Kidney (tissue), 22 donors: ENCODE measurements at places on chromosomes 12 and 14. TPM values are rescaled to one million over a fixed set of nuclear protein-coding genes. Genes with fewer than 3 reads are reported as not detected.

GPR137C gene
- 0.54 TPM for total RNA-seq

ACRBP gene
- 3.4 TPM for total RNA-seq

KRT73 gene
- not detected for total RNA-seq

KRT75 gene
- total RNA-seq, result not detected

ASCL4 gene
- not detected for total RNA-seq

OTX2 gene
- not detected for total RNA-seq

HOXC13 gene
- not detected for total RNA-seq

REM2 gene
- total RNA-seq, result 0.63 TPM

SIX6 gene
- total RNA-seq, result not detected

NTS gene
- total RNA-seq, result 0.82 TPM

RFX4 gene
- not detected for total RNA-seq

MYF5 gene
- not detected for total RNA-seq

GPX2 gene
- total RNA-seq, result 8.4 TPM

MSI1 gene
- 1.3 TPM for total RNA-seq

DNA sequence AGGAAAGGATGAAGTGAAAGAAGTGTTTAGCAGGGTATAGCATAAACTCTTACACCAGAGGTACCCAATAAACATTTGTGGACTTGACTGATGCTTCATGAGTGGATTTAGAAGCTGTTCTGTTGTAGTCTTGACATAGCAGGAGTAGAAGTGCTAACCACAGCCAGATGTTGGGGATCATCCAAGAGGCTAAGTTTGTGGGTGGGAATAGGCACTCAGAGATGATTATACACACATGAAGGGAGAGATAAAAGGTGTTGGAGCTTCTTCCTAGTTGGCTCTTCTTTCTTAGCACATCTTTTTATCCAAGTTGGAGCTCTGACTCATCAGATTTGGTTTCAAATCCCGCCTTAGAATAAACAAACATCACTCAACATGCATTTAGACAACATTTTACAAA, 166.7 kb upstream of the E2F7 start:
- DNase-seq, result no peak

DNA sequence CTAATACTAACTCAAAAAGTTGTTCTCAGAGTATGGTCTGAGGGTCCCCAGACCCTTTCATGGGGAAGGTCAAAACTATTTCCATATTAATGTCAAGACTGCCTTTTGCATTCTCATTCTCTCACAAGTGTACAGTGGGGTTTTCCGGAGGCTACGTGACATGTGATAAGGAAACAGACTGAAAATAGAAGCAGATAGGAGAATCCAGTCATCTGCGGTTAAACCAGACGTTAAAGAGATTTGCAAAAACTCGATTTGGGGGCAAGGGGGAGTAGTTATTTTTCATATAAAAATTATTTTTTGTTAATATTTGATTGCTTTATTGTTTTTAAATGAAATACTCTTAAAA, 1.0 kb upstream of the NAP1L1 start:
- no peak for DNase-seq

GRCh38 chr12:116497051-116497591, 62.1 kb upstream of the MAP1LC3B2 start:
- DNase-seq, result peak; percentile 43

- no peak for DNase-seq
Measured at GRCh38 chr12:109559200-109559505, 14.2 kb downstream of the MMAB start.

- DNase-seq, result no peak
Measured at GRCh38 chr14:92439537-92440344, 73.8 kb upstream of the RIN3 start.

GRCh38 chr14:75303381-75303789, 24.8 kb downstream of the FOS start:
- peak; percentile 87 for DNase-seq

DNA sequence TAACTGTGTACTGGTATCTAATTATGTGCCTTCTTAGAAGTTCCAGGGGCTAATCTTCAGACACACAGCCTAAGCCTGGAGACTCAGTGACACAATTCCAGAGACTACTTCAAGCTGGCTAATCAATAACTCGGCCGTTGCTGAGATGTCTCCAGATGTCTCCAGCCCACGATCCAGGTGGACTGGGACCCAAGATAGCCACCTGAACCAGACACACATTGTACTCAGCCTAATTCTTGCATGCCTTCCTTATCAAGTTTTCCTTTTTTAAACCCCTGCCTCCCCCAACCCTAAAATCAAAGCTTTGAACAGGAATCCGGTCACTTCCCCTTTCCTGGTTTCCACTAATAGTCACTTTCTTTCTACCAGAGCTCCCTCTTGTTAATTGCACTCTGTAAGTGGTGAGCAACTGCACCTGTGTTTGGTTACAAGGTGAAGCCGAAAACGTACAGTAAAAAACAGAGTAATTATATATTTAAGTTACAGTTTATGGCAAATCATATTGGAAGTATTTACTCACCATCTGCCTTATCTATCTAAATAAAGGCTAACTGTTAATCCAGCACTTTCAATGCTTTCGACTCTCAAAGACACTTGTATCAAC, 39.8 kb upstream of the PTGDR start:
- no peak for DNase-seq

- peak; percentile 85 for DNase-seq
Measured at GRCh38 chr14:64878837-64879634, 671 bp downstream of the SPTB start.

- DNase-seq, result no peak
Measured at GRCh38 chr14:69858801-69859200, 20.4 kb upstream of the SMOC1 start.

DNA sequence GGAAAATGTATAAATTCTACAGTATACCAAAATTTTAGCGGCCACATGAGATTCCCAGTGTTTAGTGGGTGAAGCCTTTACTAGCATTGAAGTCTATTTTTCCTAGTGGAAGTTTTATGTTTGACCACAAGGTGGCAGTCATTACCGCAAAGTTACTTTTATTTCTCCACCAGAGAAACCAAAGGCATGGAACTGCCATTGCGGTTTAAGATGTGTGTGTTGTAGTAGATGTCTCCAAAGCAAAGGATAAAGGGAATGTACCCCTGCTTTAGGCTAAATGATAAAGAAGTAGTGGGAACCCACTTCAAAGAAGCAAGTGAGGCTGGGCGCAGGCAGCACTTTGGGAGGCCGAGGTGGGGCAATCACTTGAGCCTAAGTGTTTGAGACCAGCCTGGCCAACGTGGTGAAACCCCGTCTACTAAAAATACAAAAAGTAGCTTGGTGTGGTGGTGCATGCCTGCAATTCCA, 140.5 kb downstream of the PRKCH start:
- peak; percentile 89 for DNase-seq

DNA sequence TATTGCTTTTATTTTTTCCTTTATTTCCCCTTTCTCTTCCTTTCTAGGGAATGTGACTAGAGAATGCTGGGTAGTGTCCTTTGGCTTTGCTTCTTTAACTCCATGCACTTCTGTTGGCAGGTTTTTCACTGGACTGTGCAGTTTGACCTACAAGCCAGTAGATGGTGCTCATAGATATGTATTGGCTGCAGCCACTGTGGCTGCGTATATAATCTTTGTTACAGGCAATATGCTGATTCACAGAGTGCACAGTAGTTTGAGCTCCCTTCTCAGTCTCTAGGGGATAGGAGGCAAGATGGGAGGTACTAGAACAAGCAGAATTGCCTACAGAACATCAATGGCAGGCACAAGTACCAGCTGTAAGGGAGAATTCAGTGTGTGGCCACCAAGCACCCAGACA, 503.5 kb downstream of the LRFN5 start:
- DNase-seq, result peak; percentile 3

- no peak for DNase-seq
Measured at GRCh38 chr14:72516936-72517700, 376.8 kb downstream of the DPF3 start.

DNA sequence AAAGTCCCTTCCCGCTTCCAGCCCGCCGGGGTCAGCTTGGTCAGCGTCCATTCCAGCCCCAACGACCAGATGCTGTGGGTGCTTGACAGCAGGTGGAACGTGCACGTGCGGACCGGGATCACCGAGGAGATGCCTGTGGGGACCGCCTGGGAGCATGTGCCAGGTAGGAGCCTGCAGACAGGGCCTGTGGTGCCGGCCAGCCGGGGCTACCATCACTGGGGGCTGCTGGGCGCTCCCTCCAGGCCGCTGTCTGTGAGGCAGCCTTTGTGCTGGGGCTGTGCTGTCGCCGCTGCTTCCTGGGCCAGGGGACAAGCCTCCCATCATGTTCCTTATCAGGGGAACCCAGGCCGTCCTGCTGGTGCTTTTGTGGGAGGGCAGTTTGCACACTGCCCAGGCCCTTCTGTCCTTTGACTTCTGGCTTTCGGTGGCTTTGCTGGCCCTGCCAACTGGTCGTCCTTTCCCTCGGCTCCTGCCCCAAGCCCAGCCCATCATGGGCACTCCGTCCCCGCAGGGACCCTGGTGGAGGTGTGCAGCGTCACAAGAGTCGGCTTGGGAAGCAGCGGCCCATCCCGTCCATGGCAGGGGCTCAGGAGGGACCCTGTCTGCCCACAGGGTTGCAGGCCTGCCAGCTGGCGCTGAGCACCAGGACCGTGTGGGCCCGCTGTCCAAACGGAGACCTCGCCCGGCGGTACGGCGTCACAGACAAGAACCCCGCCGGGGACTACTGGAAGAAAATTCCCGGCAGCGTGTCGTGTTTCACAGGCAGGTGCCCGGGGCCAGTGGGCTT, 12.4 kb downstream of the ANKRD9 start:
- no peak for DNase-seq

GRCh38 chr14:87705439-87705896, 287.5 kb downstream of the GALC start:
- DNase-seq, result no peak

DNA sequence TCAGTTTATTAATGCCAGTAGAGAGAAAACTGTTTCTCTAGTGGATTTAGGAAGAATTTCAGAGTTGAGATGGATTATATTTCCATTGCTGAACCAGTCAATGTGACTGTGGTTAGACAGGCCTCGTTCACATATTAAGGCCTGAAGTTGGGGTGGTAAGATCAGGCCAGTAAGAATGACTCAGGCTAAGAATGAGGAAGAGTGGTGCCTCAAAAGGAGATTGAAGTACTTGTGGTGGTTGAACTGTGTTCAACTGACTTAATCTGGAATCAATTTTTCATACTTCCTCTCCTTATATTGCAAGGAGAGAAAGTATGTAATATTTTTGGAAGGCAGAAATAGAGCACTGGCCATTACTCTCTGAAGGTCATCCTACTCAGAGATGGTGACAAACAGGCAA, 37.8 kb upstream of the ATF7IP start:
- no peak for DNase-seq

DNA sequence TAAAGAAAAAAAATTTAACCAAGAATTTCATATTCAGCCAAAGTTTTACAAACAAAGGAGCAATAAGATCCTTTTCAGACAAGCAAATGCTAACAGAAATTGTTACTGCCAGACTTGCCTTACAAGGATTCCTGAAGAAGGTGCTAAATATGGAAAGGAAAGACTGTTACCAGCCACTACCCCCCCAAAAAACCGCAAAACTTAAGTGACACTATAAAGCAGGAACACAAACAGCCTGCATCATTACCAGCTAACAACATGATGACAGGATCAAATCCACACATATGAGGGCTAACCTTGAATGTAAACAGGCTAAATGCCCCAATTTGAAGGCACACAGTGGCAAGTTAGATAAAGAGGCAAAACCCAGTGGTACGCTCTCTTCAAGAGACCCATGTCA, 55.7 kb downstream of the APOBEC1 start:
- no peak for DNase-seq

- DNase-seq, result peak; percentile 98
Measured at GRCh38 chr12:124381456-124382296, 86.8 kb downstream of the RFLNA start.

- DNase-seq, result no peak
Measured at GRCh38 chr12:53169644-53170043, 10.9 kb upstream of the ZNF740 start.

- DNase-seq, result peak; percentile 28
Measured at GRCh38 chr12:76158518-76159321, 74.2 kb upstream of the NAP1L1 start.

DNA sequence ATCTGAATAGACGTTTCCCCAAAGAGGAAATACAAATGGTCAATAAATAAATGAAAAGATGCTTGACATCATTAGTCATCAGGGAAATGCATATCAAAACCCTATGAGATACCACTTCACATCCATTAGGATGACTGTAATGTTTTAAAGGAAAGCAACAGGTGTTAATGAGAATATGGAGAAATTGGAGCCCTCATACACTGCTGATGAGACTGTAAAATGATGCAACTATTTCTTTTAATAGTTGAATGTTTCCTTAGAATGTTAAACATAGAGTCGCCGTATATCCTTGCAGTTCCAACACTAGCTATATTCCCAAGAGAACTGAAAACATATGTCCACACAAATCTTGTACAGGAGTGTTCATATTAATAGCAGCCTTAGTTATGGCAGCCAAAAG, 133.2 kb downstream of the SLC38A4 start:
- no peak for DNase-seq

DNA sequence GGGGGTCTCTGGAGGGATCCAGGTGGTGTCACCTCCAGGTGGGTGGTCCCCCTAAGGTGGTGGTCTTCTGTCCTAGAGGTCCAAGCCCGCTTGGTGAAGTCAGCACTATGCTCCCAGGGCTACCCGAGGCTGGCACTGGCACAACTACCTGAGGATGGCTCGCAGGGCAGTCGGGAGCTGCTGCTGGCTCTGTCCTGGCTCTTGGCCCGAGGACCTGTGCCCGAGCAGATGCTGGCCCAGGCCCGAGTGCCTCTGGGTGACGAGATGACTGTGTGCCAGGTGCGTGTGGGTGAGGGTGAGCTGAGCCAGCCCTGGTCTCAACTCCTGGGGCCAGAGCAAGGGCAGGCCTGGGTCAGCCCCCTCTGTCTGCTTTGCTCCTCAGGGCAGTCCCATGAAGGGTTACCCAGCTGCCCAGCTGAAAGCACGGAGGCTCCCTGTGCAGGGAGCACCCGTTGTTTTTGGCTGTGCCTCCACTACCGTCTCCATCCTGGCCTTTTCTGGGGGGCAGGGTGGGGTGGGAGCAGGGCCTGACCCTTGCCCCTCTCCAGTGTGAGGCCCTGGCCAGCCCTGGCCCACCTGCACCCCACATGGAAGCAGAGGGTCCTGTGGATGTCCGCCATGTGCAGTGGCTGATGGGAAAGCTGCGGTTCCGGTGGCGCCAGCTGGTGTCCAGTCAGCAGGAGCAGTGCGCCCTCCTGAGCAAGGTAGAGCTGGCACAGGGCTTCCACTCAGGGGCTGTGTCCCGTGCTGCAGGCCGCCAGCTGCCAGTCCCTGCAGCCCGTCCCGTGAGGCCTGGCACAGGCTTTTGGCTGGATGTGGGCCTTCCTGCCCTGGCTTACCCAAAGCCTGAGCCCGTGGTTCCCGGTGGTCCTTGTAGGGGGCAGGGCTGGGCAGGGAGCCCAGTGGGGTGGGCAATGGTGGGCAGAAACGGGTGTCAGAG, 1.3 kb downstream of the TEDC1 start:
- DNase-seq, result peak; percentile 9

GRCh38 chr14:51201890-51202289, 38.2 kb upstream of the TMX1 start:
- DNase-seq, result no peak
